ENCODE measurements at places on chromosomes 3 and 15.

DNA sequence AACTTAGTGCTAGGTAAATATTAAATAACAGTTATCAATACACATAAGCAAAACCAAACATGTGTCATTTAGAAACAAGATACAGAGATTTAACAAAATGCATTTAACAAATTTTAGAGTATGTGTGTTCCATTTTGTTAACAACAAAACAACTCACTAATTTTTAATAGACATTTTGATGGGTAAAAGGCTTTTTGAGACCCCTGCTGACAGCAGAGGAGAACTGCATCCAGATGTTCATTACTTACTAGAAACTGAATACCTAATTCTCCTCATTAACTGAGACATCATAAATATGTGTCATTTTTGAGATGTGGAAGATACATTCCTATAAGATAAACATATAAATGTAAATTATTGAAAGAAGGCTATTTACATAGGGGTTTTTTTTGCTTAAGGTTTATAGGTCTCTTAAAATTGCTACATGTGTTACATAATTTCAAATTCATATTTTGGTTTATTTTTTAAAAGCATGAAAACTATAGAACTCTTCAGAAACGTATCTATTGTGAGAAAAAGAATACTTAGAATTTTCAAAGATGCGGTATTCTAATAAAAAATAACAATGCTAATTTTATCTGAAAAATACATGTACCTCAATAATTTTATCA, 1009.8 kb downstream of the TUSC7 start:
- DNase-seq, result no peak

DNA sequence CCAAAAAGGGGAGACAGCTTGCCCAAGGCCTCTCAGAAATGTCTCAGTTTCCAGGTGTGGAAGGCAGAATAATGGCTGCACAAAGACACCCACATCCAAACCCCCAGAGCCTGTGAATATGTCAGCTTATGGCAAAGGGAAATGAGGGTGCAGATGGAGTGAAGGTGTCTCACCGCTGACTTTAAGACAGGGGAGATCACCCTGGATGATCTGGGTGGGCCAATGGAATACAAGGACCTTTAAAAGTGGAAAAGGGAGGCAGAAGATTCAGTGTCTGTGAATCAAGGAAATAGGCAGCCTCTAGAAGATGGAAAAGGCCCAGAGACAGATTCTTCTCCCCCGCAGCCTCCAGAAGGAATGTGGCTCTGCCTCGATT, 48.8 kb upstream of the ATP2B2 start:
- no peak for DNase-seq

DNA sequence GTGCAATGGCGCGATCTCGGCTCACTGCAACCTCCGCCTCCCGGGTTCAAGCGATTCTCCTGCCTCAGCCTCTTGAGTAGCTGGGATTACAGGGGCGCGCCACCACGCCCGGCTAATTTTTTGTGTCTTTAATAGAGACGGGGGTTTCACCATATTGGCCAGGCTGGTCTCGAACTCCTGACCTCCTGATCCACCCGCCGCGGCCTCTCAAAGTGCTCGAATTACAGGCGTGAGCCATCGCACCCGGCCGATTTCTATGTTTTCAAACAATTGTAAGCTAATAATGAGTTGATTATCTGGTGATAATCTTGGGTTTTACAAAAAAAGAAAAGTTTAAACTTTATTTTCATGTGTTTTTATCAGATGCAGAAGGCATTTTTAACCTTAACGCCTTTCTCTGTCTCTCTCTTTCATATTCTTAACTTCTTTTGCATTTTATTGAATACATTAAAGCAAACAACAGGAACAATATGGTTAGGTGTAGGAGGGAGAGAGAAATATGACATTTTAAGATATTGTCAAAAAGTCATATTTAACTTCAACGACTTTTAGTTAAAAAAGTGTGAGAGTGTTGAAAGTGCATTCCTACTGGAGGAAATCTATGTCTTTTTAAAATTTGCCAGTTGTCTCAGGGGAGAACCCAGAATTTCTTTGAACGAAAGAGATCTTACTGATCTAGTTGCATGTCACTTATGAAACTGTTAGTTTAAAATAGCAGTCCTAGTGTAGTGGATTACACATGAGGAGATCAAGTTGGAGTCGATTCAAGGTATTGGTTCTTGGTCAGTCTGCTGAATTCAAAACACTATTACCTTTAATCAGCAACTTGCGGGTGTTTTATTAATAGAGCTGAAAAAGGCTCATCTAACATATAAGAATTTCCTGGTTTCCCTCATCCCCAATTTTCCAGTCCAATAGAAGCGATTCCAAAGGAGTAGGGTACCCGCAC, 3.4 kb upstream of the MEIS2 start:
- no peak for DNase-seq

GRCh38 chr15:37789881-37790280, 144.6 kb upstream of the TMCO5A start:
- no peak for DNase-seq

DNA sequence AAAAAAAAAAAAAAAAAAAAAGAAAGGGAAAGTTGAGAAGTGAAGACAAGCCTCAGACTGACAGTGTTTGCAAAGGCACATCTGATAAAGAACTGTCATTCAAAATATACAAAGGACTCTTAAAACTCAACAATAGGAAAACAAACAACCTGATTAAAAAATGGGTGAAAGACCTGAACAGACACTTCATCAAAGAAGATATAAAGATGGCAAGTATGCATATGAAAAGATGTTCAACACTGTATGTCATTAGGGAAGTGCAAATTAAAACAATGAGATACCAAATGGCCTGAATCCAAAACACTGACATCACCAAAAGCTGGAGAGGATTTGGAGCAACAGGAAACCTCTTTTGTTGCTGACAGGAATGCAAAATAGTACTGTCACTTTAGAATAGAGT, 48.6 kb downstream of the MCCC1 start:
- no peak for DNase-seq
